GM04503 (cell line): ENCODE measurements at places on chromosomes 4 and X.

GRCh38 chrX:76148753-76149152, 24.1 kb upstream of the PBDC1 start:
- DNase-seq: no peak

- no peak for DNase-seq
These were observed 2.4 kb upstream of the SH3KBP1 start for GRCh38 chrX:19889582-19890342.

GRCh38 chrX:106734827-106735226, 8.3 kb downstream of the RNF128 start:
- no peak for DNase-seq

DNA sequence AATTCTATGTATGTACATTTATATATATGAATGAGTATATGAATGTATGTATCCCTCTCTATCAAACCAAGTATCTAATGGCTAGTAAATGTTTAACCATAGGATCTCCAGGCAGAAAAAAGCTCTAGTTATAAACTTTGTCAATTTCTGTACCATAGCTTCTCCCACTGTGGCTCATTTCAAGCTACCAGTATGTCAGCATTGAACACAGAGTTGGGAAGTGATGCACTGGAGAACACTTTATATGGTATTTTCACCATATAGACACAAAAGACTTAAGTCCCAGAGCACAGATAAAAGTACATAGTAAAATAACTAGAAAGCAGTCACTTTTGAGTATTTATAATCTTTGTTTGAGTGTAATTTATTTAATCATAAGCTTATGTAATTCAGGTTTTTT, 53.9 kb upstream of the ATP8A1 start:
- DNase-seq: no peak

- no peak for DNase-seq
These were observed 18.1 kb downstream of the CLTRN start for GRCh38 chrX:15646543-15646942.

DNA sequence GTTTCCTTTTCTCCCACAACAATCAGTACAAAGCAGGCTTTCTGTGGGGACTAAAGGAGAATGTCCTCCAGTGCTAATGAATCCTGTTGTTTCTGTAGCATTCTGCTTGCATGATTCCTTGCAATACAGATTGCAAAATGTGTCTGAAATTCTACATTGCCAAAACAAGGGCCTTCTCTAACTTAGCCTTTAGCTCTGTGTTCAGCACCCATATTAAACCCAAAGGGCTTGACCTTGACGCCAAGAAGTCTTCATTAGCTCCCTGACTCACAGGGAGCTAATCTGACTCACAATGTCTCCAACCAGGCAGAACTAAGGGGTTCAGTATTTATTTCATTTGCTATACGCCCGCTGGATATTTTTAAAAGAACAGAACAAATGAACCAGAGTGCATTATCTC, 241.4 kb upstream of the CLNK start:
- no peak for DNase-seq

- DNase-seq: peak; percentile 20
These were observed 41.1 kb upstream of the ACSL4 start for GRCh38 chrX:109774136-109774535.

DNA sequence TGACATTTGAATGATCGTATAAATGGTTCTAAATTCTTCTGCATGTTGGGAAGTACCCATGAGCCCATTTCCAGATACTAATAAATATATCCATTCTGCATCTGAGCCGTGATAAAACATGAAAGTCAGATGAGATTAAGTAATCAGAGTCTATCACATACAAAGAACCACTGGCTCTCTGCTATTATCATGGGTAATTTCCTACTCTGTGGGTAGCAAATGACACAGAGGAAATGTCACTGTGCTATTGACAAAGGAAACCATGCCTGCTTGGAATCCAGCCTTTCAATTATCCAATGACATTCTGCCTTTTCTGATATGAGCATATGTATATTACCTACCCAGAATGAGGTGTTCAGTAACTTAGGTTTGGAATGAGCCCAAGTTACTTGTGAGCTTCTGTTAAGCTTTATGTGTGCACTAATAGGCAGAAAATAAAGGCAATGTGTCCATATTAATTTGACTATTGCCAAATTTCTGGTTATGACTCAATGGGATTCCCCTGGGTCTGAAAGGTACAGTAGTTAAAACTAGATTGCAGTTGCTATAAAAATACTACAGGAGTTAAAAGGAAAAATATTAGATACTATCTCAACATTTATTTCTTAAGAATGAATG, 238.7 kb upstream of the KCNIP4 start:
- no peak for DNase-seq
